ENCODE measurements at places on chromosomes 11 and 22.

DNA sequence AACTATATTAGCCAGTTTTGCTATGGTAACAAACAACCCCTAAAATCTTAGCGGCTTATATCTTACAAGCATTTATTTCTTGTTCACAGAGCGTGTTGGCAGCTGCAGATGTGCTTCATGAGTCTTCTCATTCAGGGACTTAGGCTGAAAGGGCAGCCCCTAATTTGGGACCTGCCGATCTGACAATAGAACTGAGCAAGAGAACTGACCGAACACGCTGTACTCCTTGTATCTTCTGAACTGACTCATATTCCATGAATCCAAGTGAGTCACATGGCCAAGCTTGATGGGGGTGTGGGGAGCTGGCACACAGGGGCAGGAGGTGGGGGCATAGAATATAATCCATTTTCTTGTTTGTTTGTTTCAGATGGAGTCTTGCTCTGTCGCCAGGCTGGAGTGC, 481.7 kb upstream of the CADM1 start:
- DNase-seq: no peak

- no peak for DNase-seq
These were observed 151.4 kb downstream of the CACNA1I start for GRCh38 chr22:39722032-39722325.

- no peak for DNase-seq
These were observed 14.8 kb downstream of the CHKA start for GRCh38 chr11:68106165-68106940.

- DNase-seq: no peak
These were observed 25.1 kb upstream of the LDLRAD3 start for GRCh38 chr11:35918716-35919115.

GRCh38 chr11:29256580-29256979, 760.2 kb downstream of the KCNA4 start:
- no peak for DNase-seq

- peak; percentile 55 for DNase-seq
These were observed 4.2 kb upstream of the STIP1 start for GRCh38 chr11:64181506-64182411.

DNA sequence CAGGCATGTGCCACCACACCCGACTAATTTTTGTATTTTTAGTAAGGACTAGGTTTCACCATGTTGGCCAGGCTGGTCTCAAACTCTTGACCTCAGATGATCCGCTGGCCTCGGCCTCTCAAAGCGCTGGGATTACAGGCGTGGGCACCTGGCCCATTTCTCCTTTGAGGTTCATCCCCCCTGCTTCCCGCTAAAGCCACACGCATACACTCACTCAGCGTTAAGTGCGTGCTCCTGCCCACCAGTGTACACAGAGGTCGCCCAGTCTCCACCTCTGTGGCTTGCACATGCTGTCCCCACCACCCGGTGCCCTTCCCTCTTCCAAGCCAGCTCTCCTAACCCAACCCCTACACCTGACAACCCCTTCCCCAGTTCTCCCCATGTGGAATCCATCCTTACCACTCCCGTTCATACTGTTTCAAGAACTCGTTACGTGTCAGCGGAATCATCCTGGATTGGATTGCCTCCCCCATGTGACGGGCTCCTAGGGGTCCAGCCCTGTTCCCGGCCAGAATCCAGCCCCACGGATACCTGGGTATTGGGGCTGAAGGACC, 15.7 kb upstream of the CYTH4 start:
- DNase-seq: no peak

DNA sequence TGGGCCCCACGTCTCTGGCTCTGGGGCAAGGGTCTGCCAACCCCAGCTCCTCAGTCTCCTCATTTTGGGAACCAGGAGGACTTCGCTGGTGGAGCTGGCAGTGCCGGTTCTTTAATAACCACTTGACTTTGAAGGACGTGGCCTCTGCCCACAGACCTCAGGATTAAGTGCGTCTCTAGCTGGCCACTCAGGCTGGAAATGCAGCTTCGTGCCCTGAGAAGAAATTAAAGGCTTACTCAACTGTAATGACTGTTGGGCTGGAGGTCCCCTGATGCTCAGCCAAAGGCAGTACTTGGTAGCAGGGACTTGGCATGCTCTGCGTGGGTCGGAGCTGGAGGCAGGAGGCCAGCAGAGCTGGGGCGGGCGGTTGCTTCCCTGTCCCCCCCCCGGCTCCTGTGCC, 16.7 kb upstream of the PARVG start:
- DNase-seq: no peak

DNA sequence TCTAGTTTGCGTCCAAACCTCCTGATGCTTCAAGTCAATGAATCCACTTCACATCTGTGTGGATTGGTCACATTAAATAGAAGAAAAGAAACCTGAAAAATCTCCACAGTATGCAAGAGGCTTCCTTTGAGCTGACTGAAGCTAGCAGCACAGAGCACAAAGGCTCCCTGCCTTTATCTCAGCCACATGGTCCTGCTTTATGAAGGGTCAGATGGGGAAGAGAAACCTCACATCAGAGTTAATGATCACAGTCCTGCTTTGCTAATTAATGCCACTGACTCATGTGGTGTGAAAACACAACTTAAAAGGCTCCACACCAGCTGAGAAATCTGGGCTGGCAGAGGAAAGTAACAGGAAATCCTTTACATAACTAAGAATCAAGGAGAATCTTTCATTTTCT, 1291.0 kb downstream of the LRRC4C start:
- no peak for DNase-seq

DNA sequence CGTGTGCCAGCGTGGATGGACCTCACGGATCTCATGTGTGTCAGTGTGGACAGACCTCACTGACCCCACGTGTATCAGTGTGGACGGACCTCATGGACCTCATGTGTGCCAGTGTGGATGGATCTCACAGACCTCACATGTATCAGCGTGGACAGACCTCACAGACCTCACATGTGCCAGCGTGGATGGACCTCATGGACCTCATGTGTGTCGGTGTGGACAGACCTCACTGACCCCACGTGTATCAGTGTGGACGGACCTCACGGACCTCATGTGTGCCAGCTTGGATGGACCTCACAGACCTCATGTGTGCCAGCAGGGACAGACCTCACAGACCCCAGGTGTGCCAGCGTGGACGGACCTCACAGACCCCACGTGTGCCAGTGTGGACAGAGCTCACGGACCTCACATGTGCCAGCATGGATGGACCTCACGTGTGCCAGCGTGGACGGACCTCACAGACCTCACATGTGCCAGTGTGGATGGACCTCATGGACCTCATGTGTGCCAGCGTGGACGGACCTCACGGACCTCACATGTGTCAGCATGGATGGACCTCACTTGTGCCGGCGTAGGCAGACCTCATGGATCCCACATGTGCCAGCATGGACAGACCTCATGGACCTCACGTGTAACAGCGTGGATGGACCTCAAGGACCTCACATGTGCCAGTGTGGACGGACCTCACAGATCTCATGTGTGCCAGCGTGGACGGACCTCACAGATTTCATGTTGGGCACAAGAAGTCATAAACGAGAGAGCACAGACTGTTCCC, 18.2 kb downstream of the TTLL8 start:
- no peak for DNase-seq

GRCh38 chr22:48690583-48691317, 1136.9 kb downstream of the BRD1 start:
- DNase-seq: no peak

GRCh38 chr11:60182541-60183330, at the start of gene MS4A6A:
Gene MS4A6A, minus strand, starts transcription at chr11:60183083. Its CDS starts 1,356 bp downstream, at chr11:60181727.
- no peak for DNase-seq

DNA sequence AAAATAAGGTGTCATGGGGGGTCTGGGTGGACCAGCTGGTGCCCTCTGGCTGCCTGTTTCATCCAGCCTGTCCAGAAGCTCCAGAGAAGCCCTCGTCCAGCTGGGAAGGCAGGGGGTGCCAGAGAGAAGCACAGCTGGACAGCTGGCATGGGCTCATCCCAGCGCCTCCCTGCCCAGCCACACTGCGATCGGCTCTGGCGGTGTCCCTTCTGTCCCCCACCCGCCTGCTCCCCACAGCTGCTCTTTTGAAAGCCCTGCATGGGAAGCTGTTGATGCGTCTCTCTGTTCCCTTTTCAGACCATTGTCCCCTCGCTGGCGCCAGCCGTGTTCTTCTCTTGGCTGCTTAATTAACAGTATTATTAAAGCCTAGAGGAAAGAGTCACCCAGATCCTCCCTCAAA, 86.5 kb downstream of the MN1 start:
- no peak for DNase-seq

DNA sequence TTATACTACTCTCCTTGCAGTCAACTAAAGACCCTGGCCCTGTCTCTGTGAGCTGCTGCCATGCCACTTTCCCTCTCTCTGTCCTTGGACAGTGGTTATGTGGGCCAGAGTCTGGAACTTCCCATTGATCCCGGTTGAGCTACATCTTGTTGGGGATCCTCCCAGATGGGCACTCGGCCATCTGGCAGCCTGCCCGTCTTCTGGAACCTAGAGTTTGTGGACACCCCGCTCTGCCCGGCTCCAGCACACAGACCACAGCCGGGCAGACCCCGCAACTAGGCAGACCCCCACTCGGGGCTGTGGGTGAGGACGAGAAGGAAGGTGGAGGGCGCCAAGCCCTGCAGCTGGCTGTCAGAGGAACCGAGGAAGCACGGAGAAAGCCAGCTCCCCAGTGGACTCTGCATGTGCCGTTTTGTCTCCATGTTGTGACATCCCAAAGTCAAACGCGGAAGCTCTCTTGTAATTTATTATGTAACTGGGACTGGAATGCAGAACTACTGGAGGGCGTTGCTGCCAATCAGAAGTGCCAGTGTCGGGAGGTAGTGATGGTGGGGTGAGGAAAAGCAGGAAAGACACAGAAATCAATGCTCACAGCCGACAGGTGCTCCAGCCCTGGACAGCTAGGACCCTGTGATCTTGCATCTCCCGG, 207.7 kb downstream of the CEP164 start:
- DNase-seq: no peak

DNA sequence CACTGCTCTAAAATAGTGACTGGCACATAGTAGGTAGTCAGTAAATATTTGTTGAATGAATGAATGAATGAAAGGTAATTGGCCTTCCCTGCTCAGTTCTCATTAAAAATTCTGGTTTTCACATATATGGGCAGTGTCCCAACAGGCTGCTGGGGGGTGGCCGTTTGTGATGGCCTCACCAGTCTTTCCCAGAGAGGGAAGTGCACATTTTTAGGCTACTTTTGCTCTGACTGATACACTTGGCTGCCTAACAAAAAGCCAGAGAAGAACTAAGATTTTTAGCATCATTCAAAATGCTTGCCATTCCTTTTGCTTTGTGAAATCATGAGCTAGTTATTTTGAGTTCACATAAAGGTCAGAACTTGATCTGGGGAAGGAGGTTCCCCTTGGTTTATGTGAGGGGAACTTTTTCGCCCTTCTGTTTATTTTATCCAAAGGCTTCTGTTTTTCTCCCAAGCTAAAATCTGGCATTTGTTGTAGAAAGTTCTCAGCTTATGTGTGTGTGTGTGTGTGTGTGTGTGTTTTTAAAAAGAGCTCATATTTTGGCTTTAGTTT, 83.1 kb downstream of the PTPRJ start:
- DNase-seq: peak; percentile 51

DNA sequence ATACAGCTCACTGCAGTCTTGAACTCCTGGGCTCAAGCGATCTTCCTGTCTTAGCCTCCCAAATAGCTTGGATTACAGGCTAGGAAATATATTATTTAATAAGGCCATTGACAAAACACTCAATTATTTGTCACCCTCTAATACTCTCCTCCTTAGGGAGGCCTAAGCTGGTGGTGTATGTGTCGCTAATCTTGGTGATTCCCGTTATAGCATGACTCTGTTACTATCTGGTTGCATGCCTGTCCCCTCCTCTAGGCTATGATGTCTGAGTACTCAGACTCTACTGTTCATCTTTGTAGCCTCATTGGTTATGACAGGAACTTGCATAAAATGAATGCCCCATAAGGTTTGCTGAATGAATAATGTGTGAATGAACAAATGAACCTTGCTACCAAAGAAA, 87.6 kb downstream of the USP35 start:
- DNase-seq: no peak

GRCh38 chr11:130159657-130160497, at the start of gene ST14:
Gene ST14, plus strand, starts transcription at chr11:130159782. Its CDS starts 198 bp downstream, at chr11:130159980.
- DNase-seq: no peak
